Fibroblast of lung (primary cell): ENCODE measurements at places on chromosomes 7 and 10.

DNA sequence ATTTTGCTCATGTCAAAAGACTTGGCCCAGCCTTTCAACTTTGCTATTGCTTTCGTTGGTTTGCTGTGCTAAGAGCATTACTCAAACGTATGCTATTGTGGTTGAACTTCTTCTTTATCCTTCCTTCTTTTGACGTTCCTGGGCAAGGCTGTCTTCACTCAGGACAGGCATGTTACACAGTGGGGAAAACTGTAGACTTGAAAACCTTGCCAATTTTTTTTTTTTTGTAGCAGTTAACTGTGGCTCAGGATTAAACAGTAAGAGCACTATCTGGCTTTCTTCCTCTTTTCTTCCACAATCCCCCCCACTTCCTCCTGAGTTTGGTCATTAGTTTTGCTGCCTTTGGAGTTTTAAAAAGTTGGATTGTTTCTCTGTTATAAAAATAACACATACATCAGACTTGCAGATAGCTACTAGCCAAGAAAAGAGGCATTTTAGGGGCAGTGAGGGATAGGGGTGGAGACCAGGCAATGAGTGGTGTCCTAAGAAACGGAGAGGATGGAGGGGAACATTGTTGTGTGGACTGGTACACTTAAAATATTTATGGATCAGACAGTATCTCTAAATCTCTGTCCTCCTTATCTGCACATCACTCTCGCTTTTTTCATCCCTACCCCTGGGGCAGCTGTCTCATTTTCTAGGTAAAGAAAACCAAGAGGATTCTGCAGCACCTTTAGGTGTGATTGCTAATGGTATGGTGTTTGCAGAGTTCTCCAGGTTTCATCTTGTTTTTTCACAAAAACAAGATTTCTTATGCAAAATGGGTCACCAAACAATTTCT is 181.7 kb downstream of the LRMDA start:
- peak; percentile 87 for DNase-seq

DNA sequence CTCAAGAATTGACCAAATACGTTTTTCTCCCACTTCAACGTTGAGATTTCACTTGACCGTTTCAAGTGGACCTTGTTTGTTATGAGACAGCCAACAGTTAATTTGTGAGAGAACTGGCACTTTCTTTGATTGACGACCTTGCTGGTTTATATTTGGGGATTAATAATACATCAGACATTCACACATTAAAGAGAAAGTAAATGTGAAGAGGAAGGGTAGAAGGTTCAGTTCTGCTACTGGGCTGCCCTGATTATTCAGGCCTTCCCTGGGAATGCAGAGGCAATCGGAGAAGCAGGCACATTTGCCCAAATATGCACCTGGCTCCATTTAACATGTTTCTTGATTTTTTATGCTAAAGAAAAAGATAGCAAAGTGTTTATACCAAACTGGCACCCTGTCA is 114.1 kb downstream of the POU6F2 start:
- DNase-seq: no peak

DNA sequence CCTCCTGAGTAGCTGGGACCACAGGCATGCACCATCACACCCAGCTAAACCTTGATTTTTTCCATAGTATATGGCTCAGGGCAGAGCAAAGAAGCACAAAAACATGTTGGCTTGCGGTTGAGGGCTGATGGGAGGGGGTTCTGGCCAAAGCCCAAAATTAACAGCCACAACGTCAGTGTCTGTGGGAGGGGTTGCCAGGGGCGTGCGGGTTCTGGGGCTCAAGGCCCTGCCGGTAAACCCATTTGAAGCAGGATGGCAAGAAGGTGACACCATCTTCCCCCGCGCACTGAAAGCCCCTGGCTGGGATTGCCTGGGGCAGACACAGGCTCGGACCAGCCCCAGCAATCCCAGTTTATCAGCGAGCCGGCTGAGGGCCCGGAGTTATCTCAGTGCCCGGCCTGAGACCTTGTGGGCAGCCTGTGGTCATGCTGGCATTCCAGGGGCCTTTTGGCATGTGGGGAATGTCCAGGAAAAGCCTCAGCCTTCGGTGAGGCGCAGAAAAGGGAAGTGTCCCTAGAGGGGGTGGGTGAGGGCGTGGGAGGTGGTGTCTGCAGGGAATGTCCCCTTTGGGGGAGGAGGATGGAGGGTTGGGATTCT is 167.7 kb upstream of the TNRC18 start:
- peak; percentile 62 for DNase-seq

DNA sequence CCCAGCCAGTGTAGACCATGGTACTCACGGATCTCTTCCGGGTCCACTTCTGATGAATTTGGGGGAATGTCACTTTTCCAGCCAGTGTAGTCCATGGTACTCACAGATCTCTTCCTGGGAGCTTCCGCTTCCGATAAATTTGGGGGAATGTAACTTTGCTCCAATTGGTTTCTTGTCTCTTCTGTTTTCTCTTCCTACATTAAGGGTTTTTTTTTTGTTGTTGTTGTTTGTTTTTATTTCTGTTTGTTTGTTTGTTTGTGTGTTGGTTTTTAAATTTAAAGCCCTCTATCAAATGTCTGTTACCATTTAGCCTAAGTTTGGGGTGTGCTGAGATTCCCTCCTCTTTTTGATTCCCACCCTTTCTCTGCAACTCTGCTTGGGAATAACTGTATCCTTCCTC is 475.8 kb upstream of the FZD8 start:
- DNase-seq: no peak

DNA sequence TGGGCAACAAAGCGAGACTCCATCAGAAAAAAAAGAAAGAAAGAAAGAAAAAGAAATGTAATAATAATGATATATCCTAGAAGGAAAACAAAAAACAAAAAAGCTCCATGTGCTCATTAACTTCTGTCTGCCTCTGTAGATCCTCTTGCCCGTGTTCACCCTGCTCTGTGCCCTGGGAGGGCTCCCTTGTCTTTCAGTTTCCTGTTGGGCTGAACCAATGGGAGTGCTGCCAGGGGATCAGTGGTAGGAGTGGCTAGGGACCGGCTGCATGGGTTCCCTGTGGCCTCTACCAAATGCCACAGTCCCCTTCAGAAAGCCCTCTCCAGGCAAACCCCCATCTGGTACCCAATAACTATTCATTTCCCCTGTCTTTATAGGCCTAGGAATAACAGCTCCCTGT is 51.8 kb upstream of the PARD3 start:
- no peak for DNase-seq

DNA sequence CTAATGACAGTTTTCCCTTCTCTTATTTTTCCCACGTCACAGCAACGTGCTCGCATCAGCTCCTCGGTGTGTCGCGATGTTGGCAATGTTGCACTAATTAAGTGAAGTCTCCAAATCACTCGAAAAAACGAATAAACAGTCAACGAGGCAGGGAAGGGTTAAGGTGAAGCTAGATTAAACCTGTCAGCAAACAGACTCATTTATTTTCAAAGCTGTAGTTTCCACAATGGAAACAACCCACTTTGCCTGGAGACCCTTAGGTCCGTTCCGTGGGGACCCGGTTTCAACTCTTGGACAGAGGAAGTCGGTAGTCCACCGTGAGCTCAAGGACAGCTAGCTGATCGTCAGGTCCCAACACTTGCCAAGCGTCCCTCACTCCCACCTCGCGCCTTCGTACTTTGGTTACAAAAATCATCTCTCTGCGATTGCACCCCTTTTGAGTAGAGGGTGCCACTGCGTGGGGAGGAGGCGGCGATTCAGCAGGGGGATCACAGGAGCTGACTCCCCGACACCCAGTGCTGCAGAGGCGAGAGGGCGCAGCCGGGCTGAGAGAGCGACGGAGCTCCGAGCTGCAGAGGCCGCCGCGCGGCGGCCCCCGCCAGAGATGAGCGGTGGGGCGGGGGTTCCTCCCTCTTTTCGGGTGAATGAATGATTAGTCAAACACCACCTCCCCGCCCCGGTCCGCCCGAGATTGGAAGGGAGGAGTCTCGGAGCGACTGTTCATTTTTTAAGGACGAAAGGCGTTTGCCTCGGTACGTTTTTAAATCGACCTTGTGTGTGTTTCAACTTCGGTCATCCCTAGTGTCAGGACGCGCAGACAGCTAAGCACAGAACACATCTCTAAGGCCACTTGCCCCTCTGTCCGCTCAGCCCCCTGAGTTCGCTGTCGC is 1.3 kb upstream of the BMPER start:
- DNase-seq: peak; percentile 42

GRCh38 chr10:77068969-77069368 is 568.6 kb downstream of the KCNMA1 start:
- no peak for DNase-seq

- DNase-seq: no peak
These were observed 666.0 kb upstream of the COBL start for GRCh38 chr7:51982653-51983052.

GRCh38 chr7:26683277-26683676 is 181.1 kb downstream of the SKAP2 start:
- no peak for DNase-seq

DNA sequence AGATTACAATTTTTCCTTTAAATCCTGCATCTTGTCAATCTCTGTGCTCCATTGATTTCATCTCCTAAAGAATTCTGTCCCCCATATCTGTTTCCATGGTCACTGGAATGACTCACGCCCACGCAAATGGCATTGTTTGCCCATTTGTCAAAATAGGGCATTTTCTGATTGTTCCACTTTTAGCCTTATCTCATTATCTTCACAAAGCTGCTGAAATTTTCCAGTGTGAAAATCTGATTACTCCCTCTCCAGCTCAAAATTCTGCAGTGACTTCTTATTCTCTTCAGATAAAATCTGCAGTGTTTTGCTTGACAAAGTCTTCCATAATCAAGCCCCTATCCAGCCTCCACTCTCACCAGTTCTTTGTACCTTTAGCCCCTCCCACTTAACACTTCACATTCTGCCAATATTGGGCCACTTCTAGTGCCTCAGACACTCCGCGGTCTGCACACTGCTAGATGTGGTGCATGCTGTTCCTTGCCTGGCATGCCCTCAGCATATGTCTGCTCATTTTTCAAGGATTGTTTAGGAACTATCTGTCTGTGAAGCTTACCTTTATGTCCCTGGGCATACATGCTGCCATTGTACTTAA is 33.9 kb upstream of the CTTNBP2 start:
- no peak for DNase-seq

DNA sequence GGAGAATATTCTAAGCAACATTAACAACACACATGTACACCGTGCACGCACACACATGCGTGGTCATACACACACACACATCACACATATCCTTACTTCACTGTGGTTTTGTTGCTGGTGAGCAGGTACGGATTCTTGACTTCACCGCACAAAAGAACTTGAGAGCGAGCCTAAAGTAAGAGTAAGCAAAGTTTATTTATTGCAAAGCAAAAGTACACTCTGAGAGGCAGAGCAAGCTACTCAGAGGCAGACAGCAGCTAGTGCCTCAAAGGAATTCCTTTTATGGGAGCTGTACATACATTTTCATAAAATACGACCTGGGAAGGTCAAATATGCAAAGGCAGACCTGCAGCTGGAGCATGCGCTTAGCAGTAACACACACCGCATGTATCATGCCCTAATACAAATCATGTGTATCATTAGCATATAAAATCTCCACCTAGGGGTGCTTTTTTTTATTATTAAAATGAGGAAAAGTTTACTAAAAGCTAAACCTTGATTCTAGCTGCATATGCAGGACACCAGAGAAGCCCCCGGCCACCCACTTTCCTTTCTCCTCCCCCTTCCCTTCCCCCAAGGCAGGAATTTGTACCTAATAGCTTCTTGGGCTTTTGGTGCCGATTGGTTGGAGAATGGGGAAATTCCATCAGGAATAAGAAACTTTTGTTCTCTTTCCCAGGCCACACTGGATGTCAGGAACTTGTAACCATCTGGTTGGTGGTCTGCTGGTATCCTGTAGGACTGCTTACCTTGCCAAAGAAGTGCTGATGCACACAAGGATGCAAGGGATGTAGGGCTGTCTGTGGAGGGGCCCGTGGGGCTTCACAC is 16.5 kb upstream of the GPR37 start:
- no peak for DNase-seq

- no peak for DNase-seq
These were observed 99.9 kb downstream of the PRKAG2 start for GRCh38 chr7:151776876-151777494.

GRCh38 chr7:101186844-101187428 is 6.8 kb upstream of the NAT16 start:
- DNase-seq: no peak

DNA sequence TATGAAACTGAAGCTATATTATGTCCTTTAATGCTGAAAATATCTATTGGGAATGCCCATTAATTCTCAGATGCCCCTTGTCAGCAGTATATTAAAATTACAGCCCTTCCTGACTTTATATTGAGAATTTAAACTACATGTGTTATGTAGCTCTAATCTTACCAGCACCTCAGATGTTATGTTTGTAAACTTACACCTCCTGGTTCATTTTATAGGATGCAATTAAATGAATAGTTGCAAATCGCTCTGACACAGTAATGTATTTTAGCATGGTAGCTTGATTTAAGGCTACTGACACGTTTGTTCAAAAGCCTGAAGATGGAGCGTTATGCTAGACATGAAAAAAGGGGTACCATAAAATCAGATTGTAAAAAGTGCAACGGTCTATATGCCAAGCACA is 35.0 kb upstream of the MET start:
- DNase-seq: no peak
